Daoy (cell line): ENCODE measurements at places on chromosomes 12 and 14. TPM values are rescaled to one million over a fixed set of nuclear protein-coding genes. Genes with fewer than 3 reads are reported as not detected.

TNFAIP2 gene
- total RNA-seq = 137 and 142 TPM in 2 replicates

EIF2S3B gene
- 0.57 TPM in 2 replicates for total RNA-seq

GLIPR1L1 gene
- total RNA-seq = not detected in 2 replicates

AACS gene
- total RNA-seq = 12.6 and 15.1 TPM in 2 replicates

MSI1 gene
- 0.33 and 3.1 TPM in 2 replicates for total RNA-seq

TXNRD1 gene
- 265 and 275 TPM in 2 replicates for total RNA-seq

OR6C2 gene
- total RNA-seq = not detected in 2 replicates

TAS2R19 gene
- 9.0 TPM in 1 of 2 replicates, not detected in the other for total RNA-seq

CELA1 gene
- total RNA-seq = not detected in 2 replicates

CLMN gene
- total RNA-seq = 3.5 and 4.2 TPM in 2 replicates

METAP2 gene
- 175 and 227 TPM in 2 replicates for total RNA-seq

SCNN1A gene
- 0.23 TPM in 1 of 2 replicates, not detected in the other for total RNA-seq

SLC7A7 gene
- 0.51 and 1.8 TPM in 2 replicates for total RNA-seq

RDH16 gene
- total RNA-seq = 0.11 TPM in 1 of 2 replicates, not detected in the other

KDM5A gene
- 36.3 and 37.4 TPM in 2 replicates for total RNA-seq
